B cell (primary cell): ENCODE measurements at places on chromosomes 7 and 10.

GRCh38 chr7:20574784-20575720 lies 40.4 kb upstream of the ABCB5 start:
- DNase-seq, result no peak

DNA sequence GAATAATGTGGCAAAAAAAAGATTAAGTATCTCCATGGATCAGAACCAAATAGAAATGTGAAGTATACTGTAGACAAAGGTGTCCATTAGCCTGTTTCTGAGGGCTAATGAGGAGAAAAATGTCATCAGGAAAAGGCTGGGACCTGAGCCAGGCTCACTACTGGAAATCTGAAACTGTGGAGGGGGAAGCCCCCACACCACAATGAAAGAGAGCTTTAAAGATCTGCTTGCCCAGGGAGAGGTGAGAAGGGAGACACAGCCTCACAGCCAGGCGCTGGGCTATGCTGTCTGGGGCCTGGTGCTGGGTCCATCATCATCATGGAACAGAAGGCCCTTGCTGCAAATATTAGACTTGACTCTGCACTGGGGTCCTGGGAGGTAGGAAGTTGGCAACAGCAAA lies 90.4 kb downstream of the OSBPL3 start:
- DNase-seq, result no peak

DNA sequence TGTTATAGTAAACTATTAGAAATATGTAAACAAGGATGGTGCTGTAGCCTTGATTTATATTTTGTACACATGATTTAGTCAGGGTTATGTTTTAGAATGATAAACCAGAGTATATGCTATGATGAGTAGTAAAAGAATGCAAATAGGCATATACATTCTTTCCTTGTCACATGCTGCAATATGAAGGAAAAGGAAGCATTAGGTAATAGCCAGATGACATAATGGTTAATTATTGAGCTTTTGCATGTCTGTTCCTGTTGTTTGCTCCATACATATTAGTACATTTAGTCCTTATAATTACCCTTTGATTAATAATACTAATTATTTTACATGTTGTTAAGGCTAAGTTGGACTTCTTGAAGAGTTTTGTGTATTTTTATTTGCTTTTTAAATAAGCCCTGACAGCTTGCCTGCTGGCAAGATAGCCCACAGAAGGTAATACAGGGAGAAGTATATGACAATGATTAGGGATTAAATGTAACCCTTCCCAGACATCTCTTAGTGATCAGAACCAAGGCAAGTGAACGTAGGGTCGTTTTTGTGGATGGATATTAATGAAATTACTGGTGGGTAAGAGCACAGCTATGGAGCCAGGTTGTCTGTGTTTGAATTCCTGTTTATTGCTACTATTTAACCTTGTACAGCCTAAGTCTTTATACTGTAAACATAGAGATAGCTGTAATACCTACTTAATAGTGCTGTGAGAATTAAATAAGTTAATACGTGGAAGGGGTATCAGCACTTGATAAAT lies 68.4 kb downstream of the PHTF2 start:
- no peak for DNase-seq

- DNase-seq, result no peak
Observed at GRCh38 chr7:151181011-151181431, 6.0 kb downstream of the ASB10 start.

GRCh38 chr10:16799621-16800020 lies 17.6 kb downstream of the RSU1 start:
- no peak for DNase-seq

GRCh38 chr10:111974325-111974724 lies 209.2 kb downstream of the GPAM start:
- no peak for DNase-seq

GRCh38 chr7:143042790-143043271 lies 9.3 kb upstream of the OR6V1 start:
- DNase-seq, result no peak

DNA sequence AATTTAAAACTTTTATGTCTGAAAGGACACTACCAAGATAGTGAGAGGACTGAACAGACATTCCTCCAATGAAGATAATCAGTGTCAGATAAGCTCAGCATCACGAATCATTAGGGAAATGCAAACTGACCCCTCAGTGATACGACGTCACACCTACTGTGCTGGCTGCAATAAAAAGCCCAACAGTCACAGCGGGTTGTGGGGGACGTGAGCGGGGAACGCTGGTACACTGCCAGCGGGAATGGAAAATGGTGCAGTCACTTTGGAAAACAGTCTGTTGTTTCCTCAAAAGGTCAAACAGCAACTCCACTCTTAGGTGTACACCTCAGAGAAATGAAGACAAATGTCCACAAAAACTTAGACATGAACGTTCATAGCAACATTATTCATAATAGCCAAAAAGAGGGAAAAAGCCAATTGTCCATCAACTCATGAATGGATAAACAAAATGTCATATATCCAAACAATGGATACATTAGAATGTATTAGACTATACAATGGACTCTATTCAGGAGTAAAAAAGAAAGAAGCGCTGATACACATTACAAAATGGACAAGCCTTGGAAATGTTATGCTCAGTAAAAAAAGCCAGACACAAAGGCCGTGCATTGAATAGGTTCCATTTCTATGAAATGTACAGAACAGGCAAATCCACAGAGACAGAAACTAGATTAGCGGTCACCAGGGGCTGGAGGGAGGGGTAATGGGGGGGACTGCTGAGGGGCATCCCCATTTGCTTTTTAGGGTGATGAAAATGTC lies 2.4 kb upstream of the ECHS1 start:
- no peak for DNase-seq

GRCh38 chr10:29922892-29923291 lies 136.5 kb downstream of the JCAD start:
- DNase-seq, result no peak

- DNase-seq, result no peak
Observed at GRCh38 chr7:2905500-2905899, 61.4 kb upstream of the GNA12 start.

DNA sequence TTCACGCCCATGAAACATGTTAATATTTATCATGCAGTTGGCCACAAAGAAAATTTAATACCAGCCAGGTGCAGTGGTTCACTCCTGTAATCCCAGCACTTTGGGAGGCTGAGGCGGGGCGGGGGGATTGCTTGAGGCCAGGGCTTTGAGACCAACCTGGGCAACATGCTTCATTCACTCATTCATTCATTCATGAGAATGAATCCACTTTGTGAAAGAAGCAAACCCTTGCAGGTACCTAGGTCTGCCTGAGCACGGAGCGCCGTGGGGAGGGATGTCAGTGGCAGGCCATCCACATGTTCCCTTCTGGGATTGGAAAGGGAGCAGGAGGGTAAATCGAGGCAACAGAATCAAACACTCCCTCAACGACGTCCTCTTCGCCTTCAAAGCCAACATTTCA lies 4.7 kb downstream of the ANXA11 start:
- DNase-seq, result no peak

DNA sequence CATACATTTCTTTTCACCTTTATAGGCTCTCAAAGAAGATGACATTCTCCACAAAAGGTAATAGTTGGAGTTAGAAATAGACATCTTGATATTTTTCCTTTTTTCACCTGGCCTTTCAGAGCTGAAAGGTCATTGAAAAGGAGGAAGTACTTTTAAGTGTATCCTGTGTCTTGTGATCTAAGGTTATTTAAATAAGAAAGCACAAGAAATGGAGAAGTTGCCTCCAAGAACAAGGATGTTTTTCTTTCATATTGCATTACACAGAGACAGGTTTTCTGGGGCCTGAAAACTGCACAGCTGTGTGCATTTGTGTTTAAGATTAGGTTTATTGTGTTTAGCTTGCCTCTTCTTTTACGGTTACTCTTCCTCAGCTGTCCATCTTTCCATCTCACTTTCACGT lies 103.4 kb upstream of the SEMA3D start:
- DNase-seq, result peak; percentile 75

DNA sequence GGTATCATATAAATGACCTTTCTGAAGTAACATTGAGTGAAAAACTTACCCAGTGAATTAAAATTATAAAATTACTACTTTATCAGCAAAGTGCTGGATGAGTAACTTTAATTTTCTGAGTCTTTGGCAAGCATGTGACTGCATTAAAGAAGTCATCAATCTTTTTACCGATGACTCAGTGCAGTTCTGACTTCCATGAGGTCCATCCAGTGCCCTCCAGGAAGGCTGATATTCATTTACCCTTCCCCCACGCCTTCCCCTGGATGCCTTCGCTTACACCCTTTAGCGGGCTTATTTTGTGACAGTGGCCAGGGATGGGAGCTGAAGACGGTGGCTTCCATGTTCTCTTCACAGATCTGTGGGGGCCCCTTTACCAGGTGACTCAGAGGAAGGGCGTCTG lies 572.9 kb upstream of the PFKP start:
- DNase-seq, result no peak

GRCh38 chr10:119253433-119254174 lies 46.2 kb downstream of the GRK5 start:
- no peak for DNase-seq

- DNase-seq, result no peak
Observed at GRCh38 chr10:103837370-103838069, 17.9 kb downstream of the SH3PXD2A start.

GRCh38 chr10:49632406-49633317 lies 18.8 kb downstream of the CHAT start:
- DNase-seq, result no peak

DNA sequence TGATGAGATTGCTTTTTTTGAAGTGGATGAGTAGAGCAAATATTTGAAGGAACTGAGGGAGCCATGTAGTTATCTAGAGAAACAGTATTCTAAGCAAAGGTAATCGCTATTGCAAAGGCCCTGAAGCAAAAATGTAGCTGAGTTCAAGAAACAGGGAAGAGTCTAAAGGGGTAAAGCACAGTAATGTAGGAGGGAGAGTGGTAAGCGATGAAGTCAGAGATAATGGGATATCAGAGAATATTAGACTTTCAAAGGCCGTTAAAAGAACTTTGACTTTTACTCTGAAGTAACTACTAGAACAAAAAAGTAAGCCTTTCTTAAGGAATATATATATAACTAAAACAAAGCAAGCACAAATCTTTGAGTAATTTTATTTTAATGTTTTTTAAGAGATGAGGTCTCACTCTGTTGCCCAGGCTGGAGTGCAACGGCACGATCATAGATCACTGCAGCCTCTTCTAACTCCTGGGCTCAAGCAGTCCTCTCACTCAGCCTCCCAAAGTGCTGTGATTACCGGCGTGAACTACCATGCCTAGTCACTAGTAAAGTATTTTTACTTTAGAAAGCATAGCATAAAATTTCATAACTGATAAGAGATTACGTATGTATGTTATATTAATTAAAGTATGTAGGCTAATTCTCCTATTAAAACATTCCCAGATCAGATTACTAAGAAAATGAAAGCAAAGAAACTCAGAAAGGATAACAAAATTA lies 61.7 kb upstream of the OIT3 start:
- no peak for DNase-seq

DNA sequence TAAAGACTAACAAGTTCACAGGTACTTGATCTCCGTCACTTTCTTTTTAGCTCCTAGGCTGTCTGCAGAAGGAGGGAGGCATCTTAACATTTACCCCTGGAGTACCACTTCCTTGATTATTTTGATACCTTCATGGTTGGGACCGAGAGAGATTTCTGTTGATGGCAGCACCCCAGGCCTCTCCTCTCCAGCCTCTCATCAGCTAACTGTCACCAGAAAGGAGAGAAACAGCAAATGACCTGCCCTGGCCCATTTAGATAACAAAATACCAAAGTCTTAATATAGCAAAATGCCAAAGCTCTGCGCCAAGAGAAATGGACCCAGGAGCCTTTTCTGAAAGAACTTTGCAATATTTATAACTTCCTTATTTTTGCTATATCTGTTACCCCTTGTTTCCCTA lies 30.0 kb upstream of the KLHL7 start:
- no peak for DNase-seq
